CD4-positive, CD25-positive, alpha-beta regulatory T cell (primary cell): ENCODE measurements at places on chromosomes 6 and 20.

DNA sequence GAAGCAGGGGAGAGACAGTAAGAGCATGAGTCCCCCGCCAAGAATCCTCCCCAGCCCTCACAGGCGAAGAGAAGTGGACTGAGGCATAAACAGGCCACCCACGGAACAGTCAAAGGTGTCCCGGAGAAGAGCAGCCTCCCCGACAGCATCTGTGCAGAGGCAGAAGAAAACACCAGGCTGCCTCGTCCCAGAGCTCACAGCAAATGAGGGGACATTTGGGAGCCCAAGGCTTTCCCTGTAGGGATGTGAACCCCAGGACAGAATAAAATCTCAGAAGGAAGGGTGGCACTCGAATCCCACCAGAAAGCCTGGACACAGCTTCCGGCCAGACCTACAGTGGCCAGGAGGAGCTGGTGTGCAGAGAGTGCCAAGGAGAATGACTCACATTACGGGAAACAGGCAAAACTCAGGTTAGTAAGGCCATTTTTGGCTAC lies 90.4 kb downstream of the DLL1 start:
- DNase-seq = no peak

GRCh38 chr20:57806476-57806875 lies 96.7 kb upstream of the PMEPA1 start:
- no peak for DNase-seq

- no peak for DNase-seq
Measured at GRCh38 chr6:111761783-111762312, 111.4 kb downstream of the FYN start.

DNA sequence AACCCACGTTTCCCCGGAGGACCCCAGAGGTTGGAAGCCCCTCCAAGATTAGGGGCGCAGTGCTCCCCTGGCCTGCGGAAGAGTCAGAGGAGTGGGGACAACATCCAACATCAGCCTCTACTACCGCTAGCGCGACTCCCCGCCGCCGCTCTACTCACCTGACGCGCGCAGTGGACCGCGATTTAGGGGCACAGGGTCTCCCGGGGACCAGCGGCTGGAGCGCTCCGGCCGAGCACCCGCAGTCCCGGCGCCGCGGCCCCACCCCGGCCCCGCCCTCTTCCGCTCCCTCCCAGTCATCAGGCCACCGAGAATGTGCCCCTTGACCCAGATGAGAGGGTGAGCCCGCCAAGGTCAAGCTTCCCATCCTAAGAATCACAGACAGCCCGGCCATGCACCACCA lies at the start of gene ZFP57:
TSS of gene ZFP57 (minus strand) at position 249 of the 400 bp plus-strand sequence. CDS start 4,149 bp downstream, outside the sequence.
- no peak for DNase-seq

DNA sequence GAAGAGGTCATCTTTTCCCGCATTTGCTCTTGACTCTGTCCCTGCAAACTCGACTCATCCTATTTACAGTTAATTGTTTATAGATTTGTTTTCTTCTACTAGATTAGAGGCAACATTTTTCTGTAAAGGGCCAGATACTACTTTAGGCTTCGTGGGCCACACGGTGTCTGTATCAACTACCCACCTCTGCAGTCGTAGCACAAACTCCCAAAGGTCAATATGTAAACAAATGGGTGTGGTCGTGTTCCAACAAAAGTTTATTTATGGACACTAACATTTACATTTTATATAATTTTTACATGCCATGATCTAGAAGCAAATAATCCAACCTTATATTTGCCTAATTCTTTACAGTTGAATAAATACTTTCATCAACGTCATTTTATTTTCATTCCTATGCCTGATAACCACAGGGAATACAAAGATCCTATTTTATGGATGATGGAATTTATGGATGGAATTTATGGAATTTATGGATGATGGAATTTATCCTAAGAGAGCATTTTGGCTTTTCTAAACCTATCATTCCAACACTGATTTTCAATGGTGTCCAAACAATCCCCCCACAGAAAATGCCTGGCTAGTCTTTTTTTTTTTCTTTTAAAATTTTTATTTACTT lies 232.8 kb downstream of the MYLK4 start:
- no peak for DNase-seq

- DNase-seq = no peak
Measured at GRCh38 chr6:142121342-142121741, 11.4 kb upstream of the GJE1 start.

- DNase-seq = no peak
Measured at GRCh38 chr20:45359406-45360148, 3.4 kb upstream of the SYS1 start.

- no peak for DNase-seq
Measured at GRCh38 chr6:85756982-85757381, 114.3 kb upstream of the SYNCRIP start.

- DNase-seq = peak; percentile 56
Measured at GRCh38 chr20:44683263-44684046, 31.7 kb upstream of the CCN5 start.

DNA sequence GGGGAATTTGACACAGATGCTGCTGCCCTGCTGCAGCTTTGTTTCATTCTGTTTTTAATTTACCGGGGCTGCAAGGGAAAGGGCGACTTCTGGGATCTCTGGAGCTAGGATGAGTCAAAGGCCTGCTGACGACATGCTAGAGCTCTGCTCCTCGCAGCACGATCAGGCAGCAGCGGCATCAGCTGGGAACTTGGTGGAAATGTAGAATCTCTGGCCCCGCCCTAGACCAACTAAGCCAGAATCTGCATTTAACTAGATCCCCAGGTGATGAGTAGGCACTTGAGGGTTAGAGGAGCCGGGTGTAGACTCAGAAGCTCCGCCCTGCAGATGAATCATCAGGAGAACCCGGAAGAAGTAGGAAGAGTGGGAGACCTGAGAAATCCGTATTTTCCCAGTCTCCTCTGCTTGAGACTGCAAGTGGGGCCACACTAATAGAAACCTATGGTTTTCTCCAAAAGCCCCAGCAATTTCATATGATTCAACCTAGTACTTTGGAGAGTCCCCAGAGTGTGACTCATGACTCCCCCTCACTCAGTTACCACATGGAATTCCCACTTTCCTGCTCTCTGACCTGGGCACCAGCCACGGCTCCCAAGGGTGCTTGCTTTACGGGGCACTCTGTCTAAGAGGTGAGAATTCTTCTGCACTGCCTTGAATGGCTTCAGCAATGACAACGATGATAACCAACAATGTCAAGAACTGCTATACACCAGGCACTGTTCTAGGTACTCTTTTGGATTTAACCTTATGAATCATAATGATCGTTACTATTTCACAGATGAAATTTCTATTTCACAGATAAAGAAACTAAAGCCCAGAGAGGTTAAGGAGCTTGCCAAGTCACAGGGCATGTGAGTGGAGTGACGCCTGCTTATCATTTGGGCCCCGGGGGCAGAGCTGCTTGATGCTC lies 18.1 kb downstream of the TUBB2B start:
- DNase-seq = no peak

GRCh38 chr20:36854348-36855240 lies 21.3 kb upstream of the TLDC2 start:
- DNase-seq = no peak

DNA sequence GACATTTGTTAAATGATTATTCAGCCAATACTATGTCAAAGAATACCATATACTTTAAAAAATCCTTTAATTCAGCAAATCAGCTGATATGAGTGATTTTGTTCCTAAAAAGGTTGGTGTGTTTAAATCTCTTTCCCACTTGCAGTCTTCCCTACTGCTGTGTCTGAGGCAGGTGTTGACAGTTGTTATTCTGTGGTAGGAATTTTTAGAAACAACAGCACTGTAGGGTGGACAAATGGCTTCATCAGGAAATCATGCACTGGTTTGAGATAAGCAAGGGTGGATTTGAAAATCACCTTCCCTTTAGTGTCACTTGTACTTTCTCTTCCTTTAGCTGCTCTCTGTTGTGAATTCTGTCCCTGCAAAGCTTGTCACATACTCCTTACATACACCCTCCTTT lies 213.7 kb upstream of the SGK1 start:
- no peak for DNase-seq

GRCh38 chr6:137904822-137905617 lies 38.0 kb downstream of the TNFAIP3 start:
- DNase-seq = no peak

- no peak for DNase-seq
Measured at GRCh38 chr20:14336686-14337085, 726 bp downstream of the FLRT3 start.

DNA sequence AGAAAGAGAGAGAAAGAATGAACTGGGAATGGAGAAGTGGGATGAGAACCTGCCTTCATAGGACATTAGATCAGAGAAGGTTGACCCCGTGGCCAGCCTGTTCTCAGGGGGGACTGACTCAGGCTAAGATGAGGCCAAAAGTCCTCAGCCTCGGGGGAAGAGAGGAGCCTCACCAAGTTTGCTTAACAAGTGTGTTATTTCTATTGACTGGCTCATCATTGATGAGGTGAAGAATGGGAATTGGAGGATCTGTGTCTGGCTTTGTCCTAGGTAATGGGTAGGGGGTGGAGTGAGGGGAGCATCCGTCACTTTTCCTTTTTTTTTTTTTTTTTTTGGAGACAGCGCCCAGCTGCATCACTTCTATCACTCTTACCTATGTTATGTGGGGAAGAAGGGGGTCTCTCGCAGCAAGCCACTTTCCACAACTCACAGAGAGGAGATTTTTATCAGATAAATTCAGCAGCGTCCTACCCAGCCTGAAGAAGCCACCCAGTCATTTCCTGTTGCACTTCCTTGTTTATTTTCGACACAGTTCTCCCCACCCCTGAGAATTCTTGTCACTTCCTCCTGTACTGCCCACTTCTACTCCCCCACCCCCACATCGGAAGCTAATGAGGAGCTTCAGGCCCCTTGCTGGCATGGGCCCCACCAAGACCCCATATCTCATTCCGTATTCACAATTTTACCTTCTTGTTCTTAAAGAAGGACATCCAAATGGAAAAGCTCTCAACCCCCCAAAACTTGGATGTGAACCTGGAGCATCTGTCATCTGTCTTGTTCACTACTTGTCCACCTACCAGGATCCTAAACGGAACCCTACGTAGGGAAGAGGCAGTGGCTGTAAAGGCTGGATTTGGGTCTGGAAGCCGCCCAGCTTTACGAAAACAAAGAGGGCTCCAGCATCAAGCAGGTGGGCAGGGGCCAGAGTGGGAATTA lies 2.8 kb upstream of the RNASET2 start:
- peak; percentile 60 for DNase-seq

DNA sequence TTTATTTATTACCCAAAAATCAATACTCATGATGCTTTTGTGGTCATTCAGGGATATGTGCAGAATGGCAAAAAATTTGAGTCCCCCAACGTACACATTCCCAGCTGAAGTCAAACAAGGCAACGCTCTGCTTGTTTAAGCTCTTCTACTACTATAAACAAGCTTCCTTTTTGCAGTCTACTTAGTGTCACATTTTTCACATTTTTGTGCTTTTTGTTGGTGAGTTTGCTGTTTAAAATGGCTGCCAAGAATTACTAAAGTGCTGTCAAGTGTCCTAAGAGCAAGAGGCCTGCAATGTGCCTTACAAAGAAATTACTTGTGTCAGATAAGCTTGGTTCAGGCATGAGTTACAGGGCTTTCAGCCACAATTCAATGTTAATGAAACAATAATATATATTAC lies 2.1 kb downstream of the WFDC8 start:
- no peak for DNase-seq

DNA sequence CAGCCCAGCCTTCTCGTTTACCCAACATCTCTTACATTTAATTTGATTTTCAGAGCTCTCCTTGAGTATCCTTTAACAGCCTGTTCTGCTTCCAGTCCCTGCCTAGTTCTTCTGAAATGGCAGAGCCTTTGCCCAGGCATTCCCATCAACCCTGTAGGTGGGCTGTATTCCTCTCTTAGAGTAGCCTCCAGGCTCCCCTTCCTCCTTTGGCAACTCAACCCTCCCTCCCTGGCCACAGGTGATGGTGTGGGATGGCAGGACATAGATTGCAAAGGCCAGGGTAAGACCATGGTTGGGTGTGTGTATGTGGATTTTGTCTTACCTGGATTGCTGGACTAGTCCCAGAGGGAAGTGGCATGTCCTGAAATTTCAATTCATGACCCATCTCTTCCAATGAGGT lies 125.4 kb downstream of the F13A1 start:
- no peak for DNase-seq

- DNase-seq = no peak
Measured at GRCh38 chr6:97347111-97347510, 64.1 kb upstream of the MMS22L start.

GRCh38 chr6:140535511-140535910 lies 1161.1 kb upstream of the CITED2 start:
- DNase-seq = no peak

GRCh38 chr20:17587148-17587547 lies 17.3 kb downstream of the DSTN start:
- DNase-seq = no peak

GRCh38 chr20:32278199-32278643 lies 770 bp downstream of the KIF3B start:
- no peak for DNase-seq
